ENCODE measurements at places on chromosomes 12 and 14.
A peak's percentile ranks its signal among the peaks of the same experiment; 100 is the strongest.

- no peak for DNase-seq
These were observed 56.0 kb downstream of the RASSF3 start for GRCh38 chr12:64666054-64666914.

GRCh38 chr14:69464379-69464778, 20.1 kb upstream of the PLEKHD1 start:
- DNase-seq: no peak

GRCh38 chr12:19138551-19138950, 9.0 kb downstream of the PLEKHA5 start:
- no peak for DNase-seq

- no peak for DNase-seq
These were observed 623 bp upstream of the C14orf132 start for GRCh38 chr14:96038558-96038919.

DNA sequence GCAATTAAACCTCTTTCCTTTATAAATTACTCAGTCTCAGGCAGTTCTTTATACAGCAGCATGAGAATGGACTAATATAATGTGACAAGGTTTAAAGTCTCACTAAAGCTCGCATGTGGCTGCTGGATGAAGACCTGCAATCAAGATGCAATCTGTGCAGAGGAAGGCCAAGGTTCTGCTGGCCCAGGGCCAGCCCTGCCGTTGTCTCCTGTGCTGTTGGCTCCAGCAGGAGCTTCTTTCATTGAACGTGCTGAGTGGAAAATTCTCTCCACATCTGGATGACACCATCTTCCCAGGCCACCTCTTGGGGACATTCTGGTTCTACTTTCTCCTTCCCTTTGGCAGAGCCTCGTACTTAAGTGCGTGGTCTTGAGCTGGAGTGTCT, 742.2 kb downstream of the VRK1 start:
- DNase-seq: no peak

GRCh38 chr14:106813477-106813823, 1287.1 kb downstream of the TMEM121 start:
- no peak for DNase-seq

GRCh38 chr12:121731473-121731872, 18.9 kb downstream of the TMEM120B start:
- no peak for DNase-seq

DNA sequence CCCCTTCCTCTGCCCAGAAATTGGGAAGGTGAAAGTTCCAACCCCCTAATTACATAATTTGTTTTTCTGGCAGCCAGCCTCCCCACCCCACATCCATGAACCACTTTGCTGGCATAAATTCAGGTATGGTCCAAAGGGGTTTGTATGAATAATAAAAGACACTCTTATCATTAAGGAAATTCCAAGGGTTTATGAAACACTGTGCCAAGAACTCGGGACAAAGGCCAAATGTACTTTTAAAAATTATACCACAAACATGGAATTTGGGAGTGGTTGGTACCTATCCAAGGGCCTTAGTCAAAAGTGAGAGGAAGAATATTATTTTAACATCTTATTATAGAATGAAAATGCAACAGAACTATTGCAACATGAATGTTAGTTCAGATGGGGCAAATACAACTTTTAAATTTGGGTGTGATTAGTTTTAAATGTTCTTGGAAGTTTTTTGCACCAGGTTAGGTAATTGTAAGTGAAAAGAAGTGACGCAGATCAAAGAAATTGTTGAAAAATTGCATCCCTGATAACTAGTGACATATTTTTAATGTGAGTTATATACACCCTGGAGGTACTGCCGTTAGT, 217.8 kb downstream of the TMEM117 start:
- no peak for DNase-seq

GRCh38 chr12:4009979-4010704, 136.9 kb upstream of the PARP11 start:
- DNase-seq: no peak

DNA sequence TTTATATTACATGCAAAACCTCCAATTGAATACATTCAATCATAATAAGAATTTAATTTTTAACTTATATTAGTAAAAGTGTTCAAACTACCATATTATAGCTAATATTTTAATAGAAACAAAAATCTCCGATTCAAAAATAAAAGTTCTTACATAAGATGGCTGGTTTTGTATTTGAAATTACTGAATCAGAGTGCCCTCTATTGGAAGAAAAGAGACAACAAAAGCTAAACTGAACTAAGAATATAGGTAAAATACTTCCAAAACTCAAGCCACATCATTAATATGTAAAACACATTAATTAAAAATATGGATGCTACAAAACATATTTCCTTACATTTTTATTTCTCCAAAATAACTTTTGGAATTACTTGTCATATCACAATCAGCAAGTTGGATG, 120.3 kb downstream of the GARIN6 start:
- no peak for DNase-seq

- DNase-seq: peak; percentile 45
These were observed 18.9 kb downstream of the RFC5 start for GRCh38 chr12:118035190-118036041.

DNA sequence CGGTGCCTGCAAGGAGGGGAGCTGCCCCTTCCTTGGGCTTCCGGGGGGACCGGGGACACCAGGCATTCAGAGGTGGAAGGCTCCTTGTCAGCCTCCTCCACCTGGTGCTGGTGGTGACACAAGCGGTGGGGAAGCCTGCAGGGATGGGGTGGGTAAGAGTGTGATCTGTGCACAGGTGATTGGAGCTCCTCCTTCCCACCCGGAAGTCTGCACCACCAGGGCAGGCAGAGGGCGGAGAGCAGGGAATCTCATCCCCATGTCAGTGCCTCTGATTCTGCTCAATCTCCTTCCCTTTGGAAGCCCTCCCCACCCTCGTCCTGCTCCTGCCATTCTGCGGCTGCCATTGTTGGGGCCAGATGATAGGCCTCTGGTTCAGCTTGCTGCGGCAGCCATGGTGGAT, 238.1 kb upstream of the CRY1 start:
- no peak for DNase-seq

DNA sequence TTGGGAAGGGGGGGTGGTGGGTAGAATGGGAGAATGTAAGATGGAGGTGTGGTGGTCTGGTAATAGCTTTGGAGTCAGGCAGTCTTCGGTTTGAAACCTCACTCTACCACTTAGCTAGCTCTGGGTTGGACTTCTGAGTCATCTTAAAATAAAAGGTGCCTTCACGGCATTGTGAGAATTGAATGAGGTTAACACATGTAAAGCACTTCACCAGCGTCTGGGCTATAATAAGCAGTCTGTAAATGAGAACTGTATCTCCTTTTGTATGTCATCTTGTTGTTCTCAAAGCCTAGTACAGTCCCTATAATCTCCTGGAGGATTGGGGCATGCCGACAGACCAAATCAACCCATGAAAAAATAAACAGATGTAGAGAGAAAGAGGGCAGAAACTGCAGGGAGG, 11.2 kb downstream of the C2CD5 start:
- DNase-seq: no peak

DNA sequence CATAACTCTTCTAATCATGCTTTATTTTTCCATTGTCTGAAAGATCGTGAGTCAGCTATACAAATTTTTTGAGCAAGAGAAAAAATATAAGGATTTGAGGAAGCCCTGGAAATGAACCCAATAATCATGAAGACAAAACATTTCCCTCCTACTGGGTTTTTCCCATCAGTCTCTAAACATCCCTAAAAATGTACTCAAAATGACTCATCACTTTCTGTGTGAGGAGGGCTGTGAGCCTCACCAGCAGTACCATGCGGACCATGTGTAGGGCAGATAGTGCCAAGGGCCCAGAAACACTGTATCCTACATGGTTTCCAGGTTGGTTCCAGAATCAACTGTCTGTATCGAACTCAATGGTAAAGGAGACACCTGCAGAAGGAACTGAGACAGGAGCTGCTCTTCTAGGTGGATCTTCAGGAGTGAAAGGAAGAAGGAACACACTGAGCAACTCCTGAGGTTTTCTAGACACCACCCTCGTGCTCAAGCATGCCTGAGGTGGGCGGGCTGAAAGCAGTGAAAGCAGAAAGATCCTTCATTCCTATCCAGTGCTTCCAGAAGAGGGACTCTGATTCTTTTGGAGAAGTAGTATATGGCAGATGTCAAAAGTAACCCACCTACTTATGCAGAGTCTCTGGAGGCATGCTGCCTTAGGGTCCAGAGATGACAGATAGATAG, 48.6 kb upstream of the RHOJ start:
- no peak for DNase-seq

DNA sequence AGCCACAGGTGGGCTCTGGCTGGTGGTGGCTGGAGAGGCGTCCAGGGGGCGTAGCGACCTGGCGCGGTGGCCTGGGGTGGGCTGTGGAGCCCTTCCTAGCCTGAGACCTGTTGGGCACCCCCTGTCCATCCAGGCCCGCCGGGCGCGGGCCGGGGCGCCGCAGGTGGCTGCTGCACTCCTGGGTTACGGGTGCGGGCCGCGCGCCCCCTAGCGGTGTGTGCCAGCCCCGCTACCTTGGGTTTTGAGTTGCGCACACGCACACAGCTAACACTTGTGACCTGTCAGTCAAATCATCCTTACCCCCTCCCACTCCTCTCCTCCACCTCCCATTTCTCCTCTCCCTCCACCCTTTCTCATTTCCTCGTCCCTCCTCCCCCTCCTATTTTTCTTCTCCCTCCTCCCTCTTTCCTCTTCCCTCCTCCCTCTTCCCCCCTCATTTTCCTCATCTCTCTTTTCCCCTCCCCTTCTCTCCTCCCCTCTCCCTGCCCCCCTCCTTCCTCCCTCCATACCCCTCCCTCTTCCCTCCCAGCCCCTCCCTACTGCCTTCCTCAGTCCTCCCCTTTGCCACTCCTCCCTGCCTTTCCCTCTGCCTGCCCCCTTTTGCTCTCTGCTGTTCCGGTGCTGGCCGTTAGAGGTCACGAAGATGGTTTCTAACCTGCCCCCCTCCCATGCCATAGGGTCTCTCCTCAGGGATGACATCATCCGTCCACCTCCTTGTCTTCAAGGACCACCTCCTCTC, 2.3 kb downstream of the MEG3 start:
- DNase-seq: no peak

DNA sequence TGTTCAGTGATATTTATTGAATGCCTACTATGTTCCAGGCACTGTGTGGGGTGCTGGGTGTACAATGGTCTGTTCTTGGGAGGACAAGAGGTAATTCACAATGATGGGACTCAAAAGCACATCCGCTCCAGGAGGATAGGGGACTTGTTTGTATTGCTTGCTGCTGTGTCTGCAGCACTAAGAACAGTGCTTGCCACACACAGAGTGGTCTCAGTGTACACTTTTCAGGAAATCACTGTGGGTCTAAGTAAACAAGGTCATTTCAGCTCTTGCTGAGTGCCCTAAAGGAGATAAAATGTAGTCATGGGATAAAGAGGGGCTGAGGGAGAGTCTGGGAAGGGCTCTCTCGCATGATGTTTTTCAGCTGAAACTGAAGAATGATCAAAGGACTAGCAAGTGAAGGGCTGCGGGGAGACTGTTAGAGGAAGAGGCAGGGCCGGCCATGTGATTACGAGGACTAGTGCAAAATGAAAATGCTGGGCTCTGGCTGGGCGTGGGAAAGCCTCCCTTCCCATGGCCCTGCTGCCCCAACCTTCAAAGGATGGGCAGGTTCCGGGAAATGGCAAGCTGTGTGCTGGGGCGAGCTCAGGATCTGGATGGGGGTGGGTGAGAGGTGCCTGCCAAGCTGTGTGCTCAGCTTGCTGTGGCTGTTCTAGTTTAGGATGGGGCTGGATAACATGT, 39.1 kb downstream of the ADCK1 start:
- no peak for DNase-seq

GRCh38 chr12:15346488-15346887, 24.2 kb downstream of the PTPRO start:
- DNase-seq: no peak

GRCh38 chr14:84646786-84647500, 883.0 kb upstream of the FLRT2 start:
- DNase-seq: no peak

- no peak for DNase-seq
These were observed 318.5 kb downstream of the BCAT1 start for GRCh38 chr12:24630446-24630845.

- no peak for DNase-seq
These were observed 26.4 kb downstream of the GXYLT1 start for GRCh38 chr12:42118136-42118879.

GRCh38 chr12:29738365-29738764, 45.4 kb downstream of the TMTC1 start:
- DNase-seq: no peak

- DNase-seq: no peak
These were observed 17.1 kb downstream of the CCDC85C start for GRCh38 chr14:99586761-99587459.

GRCh38 chr12:19402743-19403431, 36.4 kb upstream of the AEBP2 start:
- DNase-seq: no peak

GRCh38 chr12:614411-614970, 48.8 kb downstream of the NINJ2 start:
- DNase-seq: no peak

GRCh38 chr14:106346534-106347290, 820.3 kb downstream of the TMEM121 start:
- no peak for DNase-seq

GRCh38 chr12:52081263-52081733, 1.8 kb downstream of the SMIM41 start:
- no peak for DNase-seq

DNA sequence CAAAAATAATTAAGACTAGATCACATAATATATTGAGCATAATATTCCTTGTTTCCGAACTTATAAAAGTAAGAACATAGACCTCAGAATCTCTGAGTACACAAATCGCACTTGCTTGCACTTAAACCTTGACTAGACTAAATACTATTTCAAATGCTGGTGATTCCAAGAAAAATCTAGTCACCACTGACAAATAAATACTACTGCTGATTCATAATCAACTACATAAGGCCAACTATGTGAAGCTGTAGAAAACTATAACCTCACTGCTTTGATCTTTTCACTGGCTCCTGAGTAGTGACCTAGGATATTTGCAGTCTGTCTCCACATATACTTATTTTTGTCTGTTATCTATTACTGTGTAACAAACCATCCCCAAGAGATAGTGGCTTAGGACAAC, 245.4 kb downstream of the DIO2 start:
- DNase-seq: no peak

- DNase-seq: no peak
These were observed 156.0 kb downstream of the DAD1 start for GRCh38 chr14:22433069-22433468.

DNA sequence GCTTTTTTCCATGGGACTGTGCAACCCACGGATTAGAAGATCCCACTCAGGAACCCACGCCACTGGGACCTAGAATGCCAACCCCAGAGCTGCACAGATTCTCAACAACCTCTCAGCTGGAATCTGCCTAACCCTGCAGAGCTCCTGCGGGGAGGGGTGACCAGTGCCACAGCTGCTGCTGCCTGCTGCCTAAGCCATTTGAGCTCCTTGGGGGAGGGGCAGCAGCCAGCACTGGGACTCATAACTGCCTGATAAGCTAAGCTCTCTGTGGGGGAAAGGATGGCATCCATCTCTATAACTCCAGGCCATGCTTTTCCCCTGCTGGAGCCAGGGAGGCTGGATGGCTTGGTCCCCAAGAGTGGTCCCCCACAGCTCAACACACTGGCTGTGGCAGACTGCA, 182.8 kb downstream of the SLC5A8 start:
- no peak for DNase-seq

DNA sequence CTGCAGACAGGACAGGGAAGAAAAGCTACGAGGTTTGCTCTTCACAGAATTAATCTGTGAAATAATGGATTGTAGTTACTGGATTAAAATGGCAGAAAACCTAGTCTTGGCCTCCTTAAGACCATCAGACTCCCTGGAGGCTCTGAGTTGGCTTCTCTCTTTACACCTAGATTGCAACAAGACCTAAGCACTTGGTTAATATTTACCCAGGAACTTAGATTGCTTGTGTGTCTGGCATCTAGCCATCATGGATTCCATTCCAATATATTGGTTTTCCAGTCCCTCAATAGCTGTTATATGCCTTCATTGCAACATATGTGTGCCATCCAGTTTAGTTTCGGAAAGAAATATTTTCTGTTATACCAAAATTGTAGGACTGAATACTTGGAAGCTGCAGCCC, 1.9 kb upstream of the GTF2A1 start:
- no peak for DNase-seq
